Activated CD4-positive, alpha-beta memory T cell treated with anti-CD3 and anti-CD28 coated beads for 36 hours (primary cell): ENCODE measurements at places on chromosomes 1 and 21. TPM values are rescaled to one million over a fixed set of nuclear protein-coding genes. Genes with fewer than 3 reads are reported as not detected.
A peak's percentile ranks its signal among the peaks of the same experiment; 100 is the strongest.

DNA sequence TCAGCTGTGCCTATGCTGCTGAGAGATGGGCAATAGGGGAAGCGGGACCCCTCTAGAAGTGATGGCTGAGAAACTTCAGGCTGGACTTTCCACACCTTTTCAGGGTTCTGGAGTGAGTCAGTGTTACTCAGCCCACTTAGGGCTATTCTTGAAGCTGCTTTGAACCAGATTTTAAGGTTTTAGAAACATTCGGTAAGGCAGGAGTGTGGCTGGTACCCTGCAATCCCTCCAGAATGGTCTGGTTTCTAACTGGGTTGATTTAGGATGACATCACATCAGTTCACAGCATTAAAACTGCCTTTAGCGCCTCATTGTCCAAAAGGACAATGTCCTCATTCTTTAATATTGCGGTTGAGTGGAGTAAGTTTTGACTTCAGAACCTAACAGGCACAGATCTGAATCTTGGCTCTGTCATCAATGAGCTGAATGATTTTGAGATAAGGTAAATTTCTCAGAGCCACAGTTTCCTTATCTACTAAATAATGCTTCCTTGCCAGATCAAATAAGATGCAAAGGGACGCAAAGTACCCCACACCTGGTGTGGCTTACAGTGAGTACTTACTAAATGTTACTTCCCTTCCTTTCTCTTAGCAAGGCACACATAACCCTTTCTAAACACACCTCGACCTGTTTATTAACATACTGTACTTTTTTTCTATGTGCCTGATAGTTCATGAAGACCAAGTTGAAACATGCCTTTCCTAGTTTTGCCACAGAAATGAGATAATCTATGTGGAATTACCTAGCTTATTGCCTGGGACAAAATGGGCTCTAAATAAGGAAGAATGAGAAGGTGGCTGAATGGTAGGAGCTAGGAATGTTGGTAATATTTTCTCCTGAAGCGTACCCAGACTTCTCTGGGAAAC, 209.8 kb downstream of the ROR1 start:
- DNase-seq, result no peak
- H3K27me3 ChIP-seq, result no peaks in the 10 kb centered on the region
- no peak overlapping the region for H3K27ac ChIP-seq
- H3K36me3 ChIP-seq, result no peaks in the 10 kb centered on the region
- no peaks in the 10 kb centered on the region for H3K4me1 ChIP-seq

DNA sequence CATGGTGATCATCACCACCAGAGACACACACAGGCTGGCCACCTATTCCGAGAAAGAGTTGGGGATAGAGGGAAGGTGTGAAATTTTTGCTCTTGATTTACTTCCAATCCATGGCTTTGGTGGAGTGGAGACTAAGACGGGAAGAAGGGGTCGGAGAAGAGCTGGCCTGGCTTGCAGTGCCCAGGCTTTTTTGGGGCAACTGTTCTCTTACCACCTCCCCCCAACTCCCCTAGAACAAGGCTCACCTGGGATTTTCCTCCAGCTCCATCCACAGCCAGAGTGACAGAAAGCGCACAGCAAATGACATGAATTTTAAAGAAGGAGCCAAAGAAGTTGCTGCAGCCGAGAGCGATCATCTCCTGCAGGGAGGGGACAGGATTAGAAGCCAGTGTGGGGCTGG, 16.0 kb downstream of the SLC26A9 start:
- H3K4me1 ChIP-seq, result no peaks in the 10 kb centered on the region
- no peak overlapping the region for H3K4me3 ChIP-seq
- H3K27me3 ChIP-seq, result peaks cover 1% of the 10 kb centered on the region

GRCh38 chr1:164841702-164842465, 282.9 kb downstream of the PBX1 start:
- H3K27ac ChIP-seq, result no peak overlapping the region
- H3K36me3 ChIP-seq, result no peaks in the 10 kb centered on the region
- no peak for DNase-seq
- H3K27me3 ChIP-seq, result no peaks in the 10 kb centered on the region

DNA sequence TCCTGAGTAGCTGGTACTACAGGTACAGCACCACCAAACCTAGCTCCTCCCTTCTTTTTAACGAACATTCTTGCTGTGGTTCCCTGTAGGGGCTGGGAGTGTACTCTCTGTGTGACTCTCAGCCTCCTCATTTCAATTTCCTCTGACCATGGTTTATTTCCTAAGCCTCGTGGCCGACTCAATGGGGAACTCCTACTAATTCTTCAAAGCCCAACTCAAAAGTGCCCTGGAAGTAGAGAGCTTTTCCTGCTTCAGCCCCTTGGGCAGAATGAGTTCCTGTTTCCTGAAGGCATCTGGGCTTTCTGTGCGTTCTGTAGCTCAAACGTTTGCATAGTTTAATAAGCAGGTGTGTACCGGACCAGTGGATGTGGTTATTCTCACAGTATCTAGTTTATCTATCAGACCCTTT, 70.9 kb upstream of the ACOT11 start:
- DNase-seq, result no peak
- H3K27me3 ChIP-seq, result peaks cover 3% of the 10 kb centered on the region
- H3K4me1 ChIP-seq, result peaks cover 59% of the 10 kb centered on the region
- no peak overlapping the region for H3K27ac ChIP-seq

DNA sequence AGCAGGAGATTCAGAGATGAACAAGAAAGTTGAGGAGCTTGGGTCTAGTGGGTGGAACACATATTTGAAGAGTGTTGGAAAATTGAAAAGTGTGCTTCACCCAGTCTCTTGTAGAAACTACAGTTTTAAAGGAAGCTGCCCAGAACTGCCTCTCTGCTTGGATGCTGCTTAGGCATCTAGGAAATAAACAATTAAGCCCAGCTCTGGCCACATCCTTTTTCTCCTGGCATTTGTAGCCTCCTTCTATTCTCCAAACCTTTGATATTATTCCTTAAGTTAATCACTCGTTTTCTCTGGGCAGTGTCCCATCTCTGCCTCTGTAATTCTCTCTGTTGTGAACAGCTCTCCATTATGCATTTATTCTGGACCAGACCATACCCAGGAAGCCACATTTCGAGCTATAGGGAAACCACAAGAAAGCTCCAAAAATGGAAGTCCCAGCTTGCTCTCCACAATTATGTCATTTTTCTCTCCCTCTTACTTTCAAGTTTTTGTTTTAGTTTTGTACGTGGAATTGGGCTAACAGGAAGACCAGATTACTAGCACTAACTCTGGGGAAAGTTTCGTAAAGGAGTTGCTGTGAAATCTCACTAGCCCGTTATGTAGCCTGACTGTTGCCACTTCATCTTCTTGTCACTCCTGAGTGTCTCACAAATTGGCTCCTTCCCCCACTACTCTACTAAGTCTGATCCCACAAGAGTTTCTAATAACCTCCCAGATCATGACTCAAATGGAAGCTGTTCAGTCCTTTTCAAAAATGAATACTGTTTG, 102.2 kb downstream of the NTMT2 start:
- H3K27ac ChIP-seq, result no peak overlapping the region
- no peaks in the 10 kb centered on the region for H3K36me3 ChIP-seq
- H3K4me3 ChIP-seq, result no peak overlapping the region
- DNase-seq, result no peak

DNA sequence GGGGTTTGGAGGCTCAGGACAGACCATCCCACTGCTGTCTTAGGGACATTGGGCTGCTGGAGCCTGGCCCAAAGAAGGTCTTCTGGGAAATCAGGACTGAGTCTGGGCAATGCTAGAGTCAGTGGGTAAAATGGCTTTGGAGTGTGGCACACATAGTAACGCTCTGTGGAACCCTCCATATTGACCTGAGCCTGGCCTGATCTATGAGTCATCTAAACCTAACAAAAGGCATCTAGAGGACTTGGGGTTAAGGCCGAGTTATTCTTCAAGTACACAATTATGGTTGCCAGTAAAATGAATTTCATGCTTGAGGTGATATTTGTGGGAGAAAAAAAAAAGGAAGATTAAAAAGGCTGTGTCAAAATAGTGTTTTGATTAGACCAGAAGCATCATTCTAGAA, 77.7 kb downstream of the ST6GALNAC5 start:
- no peaks in the 10 kb centered on the region for H3K36me3 ChIP-seq
- H3K27me3 ChIP-seq, result peaks cover 4% of the 10 kb centered on the region
- H3K4me3 ChIP-seq, result no peak overlapping the region

DNA sequence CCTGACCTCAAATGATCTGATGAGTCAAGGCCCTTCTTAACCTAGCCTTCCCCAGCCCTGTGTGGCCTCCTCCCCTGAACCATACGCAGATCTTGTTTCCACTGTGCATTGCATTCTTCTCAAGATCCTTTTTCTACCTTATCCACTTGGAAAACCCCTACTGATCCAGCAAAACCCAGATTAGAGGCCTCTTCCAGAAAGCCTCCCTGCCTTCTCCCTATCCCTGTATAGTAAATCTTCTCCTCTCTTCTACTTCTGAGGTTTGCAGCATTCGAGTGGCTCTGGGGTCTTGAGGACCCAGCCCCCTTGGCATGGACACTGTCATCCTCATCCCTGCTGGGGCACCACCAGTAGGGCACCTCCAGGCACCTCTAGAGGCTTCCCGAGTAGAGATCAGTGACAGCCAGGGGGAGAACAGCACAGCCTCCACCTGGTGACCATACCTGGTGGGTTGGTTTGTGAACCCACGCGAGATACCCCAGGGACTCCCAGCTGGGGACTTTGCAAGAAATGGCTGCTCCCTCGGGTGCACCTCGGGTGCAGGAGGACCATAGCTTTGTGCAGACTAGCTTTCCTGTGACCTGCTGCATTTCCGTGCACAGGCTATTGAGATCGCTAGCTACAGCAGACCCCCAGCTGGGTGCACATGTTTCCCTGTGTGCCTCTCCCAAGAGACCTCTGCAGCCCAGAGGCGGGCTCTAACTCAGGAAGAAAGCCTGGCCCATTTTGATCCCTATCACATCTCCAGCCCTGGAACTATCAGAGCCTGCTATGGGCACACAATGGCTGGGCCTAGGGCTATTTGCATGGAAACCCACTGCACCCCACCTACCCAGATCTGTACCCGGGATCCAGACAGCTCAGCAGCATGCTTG, 34.2 kb downstream of the MATN1 start:
- H3K4me1 ChIP-seq, result peaks cover 2% of the 10 kb centered on the region
- peaks cover 14% of the 10 kb centered on the region for H3K27me3 ChIP-seq
- no peak overlapping the region for H3K4me3 ChIP-seq

DNA sequence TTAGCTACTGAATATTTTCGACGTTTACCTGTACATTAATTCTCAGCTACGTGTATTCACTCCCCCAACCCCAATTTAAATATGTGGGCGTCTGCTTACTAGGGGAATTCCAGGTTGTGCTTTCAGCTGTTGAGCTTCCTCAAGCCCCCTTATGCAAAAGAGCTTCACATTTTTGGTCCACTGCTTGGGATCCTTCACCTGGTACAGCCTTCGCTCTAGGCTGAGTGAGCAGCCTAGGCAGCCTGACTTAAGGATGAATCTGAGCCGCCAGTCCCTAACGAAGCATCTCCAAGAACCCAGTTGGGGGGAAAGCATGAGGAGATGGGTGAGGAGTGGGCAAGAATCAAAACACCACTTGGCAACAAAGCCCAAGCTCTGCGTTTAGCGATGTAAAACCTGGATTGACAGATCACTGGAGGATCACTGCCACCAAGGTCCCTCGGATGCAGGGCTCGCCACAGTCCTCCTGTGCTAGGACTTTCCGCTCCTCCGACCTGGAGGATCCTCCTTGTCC, 674 bp downstream of the BCL10 start:
- H3K27me3 ChIP-seq, result peaks cover under 1% of the 10 kb centered on the region
- peak overlapping the region; percentile 92 for H3K27ac ChIP-seq
- H3K4me3 ChIP-seq, result peak overlapping the region; percentile 82
- DNase-seq, result peak; percentile 32
- H3K4me1 ChIP-seq, result peaks cover 56% of the 10 kb centered on the region
- peaks cover 17% of the 10 kb centered on the region for H3K36me3 ChIP-seq

GRCh38 chr21:36452281-36452825, 27.6 kb downstream of the CLDN14 start:
- no peak for DNase-seq
- H3K36me3 ChIP-seq, result no peaks in the 10 kb centered on the region
- H3K4me3 ChIP-seq, result no peak overlapping the region
- peaks cover 1% of the 10 kb centered on the region for H3K27me3 ChIP-seq
- H3K4me1 ChIP-seq, result no peaks in the 10 kb centered on the region

Gene SLAMF7
- 15.9 TPM for total RNA-seq

Gene RNU1-1
- 1,390 TPM for total RNA-seq

Gene SPOCD1
- 0.78 TPM for total RNA-seq

Gene LYPLA2
- 71.1 TPM for total RNA-seq

Gene CYP4A22
- not detected for total RNA-seq

Gene RGS4
- total RNA-seq, result not detected

Gene OR2T33
- not detected for total RNA-seq

Gene TBX15
- not detected for total RNA-seq

Gene TMCC2
- 9.8 TPM for total RNA-seq

Gene ICOSLG
- 2.5 TPM for total RNA-seq
